GM04503 (cell line): ENCODE measurements at places on chromosomes 12 and 14.

GRCh38 chr12:4355156-4356040 lies 24.1 kb downstream of the FGF23 start:
- DNase-seq: no peak

DNA sequence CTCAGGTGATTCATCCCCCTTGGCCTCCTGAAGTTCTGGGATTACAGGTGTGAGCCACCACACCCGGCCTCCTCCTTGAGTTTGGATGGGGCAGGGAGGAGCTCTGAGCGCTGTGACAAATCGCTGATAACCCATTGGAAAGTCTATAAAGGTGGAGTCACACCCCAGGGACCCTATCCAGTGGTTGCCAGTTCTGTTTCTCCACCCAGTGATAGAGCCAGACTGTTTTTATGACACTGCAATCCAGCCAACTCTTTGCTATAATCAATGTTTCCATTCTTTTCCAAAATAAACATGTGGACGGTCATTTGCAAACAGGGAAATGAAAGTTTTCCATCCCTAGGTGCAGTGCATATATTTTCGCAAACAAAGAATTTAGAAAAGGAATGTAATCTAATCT lies 142.0 kb upstream of the PELI2 start:
- no peak for DNase-seq

GRCh38 chr12:110117956-110118685 lies 6.0 kb upstream of the IFT81 start:
- no peak for DNase-seq

- DNase-seq: no peak
Measured at GRCh38 chr14:104865081-104865630, at the start of gene CEP170B. Gene CEP170B (plus strand): TSS chr14:104865268. CDS start chr14:104868451, 3,183 bp downstream.

GRCh38 chr12:130354407-130354806 lies 16.7 kb downstream of the PIWIL1 start:
- DNase-seq: no peak

DNA sequence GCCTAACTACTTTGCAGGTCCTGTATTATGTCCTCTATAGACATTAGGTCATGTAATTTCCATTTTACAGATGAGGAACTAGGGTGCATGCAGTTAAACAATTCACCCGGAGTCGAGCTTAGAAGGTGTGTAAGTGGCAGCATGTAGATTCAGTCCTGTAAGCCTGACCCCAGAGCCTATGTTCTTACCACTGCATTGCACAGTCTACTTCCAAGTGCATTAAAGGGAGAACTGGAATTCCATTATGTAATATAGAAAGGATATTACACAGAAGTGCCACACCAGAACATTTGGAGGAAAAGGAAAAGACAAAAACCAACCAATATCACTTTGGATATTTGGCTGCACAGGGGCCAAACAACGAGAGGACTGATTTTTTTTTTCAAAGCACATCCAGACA lies 1.2 kb downstream of the GLT8D2 start:
- no peak for DNase-seq

DNA sequence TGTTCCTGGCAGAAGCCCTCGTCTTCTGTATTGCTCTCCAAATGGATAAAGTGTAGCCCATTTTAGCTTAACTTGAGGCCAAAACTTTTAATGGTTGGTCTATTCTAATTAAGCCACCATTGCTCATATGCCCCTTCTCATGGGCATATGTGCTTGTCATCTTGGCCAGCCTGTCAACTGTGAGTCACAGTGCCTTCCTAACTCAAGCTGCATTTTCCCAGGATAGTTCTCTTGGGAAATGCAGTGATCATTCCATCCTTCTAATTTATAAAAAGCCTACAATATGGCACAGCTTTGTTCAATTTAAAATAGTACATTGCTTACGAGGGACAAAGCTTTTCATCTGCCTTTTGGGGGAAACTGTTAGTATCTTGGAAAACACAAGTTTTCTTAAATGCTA lies 6.6 kb downstream of the PTHLH start:
- DNase-seq: no peak

DNA sequence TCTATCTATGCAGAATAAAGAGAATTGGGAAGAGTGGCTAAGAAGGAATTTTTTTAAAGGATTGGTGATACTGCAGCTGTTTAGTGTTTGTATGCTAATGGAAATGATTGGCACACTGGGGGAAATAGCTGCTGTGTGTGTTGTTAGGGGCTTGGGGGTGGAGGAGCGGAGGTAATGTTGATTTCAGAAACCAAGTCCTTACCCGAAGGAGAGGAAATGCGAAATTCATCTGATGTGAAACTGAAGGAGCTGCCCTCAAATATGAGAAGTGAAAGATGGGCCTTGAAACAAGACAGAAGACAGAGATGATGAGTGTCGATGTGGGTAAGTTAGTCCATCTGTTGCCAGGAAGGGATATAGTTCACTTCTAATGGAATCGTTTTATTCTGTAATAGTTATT lies 21.2 kb upstream of the RNASE12 start:
- no peak for DNase-seq

GRCh38 chr12:128707488-128707887 lies 116.3 kb downstream of the SLC15A4 start:
- no peak for DNase-seq

GRCh38 chr12:2347137-2347843 lies 294.5 kb downstream of the CACNA1C start:
- DNase-seq: no peak

DNA sequence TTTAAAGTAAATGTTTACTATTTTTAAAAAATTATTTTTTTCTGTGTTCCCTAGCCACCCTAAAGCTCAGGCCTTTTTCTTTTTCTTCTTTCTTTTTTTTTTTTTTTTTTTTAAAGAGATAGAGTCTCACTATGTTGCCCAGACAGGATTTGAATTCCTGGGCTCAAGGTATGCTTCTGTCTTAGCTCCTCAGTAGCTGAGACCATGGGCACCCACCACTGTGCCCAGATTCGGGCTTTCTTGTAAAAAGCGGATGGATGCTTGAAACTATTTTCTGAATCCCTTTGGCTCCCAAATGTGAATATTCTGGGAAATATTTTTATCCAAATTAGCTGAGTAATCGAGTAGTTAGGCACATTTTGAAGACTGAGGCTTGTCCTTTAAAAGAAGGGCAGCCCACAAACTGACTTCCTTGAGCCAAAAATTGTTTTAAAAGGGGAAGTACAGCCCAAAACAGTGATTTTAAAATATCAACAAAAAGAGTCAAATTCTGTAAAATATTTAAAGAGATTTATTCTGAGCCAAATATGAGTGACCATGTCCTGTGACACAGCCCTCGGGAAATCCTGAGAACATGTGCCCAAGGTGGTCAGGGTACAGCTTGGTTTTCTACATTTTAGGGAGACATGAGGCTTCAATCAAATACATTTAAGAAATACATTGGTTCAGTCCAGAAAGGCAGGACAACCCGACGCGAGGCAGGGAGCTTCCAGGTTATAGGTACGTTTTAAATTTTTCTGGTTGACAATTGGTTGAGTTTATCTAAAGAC lies 28.8 kb upstream of the HIGD1C start:
- no peak for DNase-seq

DNA sequence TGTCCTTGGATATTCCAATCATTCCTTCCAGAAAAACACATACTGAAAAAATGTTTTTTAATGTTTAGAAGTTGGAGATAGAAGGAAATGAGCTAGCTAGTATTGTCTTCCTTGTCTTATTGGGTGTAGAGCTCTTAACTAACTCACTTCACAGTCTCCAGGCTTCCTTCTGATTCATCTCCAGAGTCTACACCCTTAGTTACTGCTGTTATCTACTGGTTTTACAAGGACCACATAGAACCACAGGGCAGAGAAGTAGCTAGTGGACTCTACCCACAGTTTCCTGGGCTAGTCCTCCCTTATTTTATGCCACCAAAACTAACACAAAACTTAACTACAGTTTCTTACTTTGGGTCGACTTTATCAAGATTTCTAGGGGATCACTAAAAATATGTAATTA lies 31.0 kb upstream of the DHRS4 start:
- DNase-seq: no peak

DNA sequence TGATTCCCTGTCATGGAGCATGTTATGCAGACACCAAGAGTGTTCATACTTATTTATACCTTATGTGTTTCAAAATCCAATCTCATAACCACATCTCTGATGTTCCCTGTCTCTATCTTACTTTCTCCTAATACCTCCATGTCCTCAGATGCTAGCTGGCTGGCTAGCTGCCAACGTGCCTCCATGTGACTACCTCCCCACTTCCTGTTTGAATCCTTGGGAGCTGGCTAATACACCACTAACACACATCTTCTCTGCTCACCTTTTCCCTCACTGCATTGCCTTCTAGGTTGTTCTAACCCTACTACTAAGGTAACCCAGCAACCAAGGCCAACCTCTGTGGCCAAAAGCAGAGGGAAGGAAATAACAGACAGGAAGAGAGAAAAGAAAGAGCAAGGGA lies 27.3 kb downstream of the TTC5 start:
- no peak for DNase-seq

DNA sequence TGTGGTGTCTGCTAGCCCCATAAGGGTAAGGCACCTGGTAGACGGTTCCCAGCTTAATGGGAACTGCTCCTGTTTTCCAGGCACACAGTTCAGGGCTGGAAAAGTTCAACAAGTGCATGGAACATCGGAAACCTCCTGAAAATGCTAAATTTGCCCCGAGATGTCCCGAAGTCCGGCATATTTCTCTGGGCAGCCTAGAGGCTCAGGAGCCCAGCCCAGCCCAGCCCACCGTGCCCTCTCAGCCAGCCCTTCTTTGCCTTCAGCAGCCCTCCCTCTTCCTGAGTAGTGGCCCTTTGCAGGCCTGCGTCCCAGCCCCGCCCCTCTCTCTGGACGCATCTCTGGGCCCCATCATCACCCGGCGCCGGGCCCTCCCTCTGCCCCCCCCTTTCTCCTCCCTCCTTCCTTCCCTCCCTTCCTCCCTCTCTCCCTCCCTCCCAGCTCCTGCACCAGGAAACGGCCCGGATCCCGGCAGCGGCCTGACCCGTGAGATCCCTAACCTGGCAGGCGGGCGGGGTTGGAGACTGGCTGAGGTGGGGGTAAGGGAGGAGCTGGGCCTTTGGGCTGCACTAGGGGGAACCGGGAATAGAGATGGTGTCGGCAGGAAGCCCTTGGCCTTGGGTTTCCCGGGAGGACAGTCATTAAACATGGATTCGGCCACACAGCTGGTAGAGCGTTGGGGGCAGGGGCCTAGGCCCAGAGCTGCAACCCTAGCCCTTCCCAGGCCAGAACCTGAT lies at the start of gene BCL2L2:
TSS of gene BCL2L2 (plus strand) at position 422 of the 734 bp plus-strand sequence. CDS start 935 bp downstream, outside the sequence.
- no peak for DNase-seq

GRCh38 chr14:97626088-97626487 lies 828.9 kb downstream of the VRK1 start:
- DNase-seq: no peak

DNA sequence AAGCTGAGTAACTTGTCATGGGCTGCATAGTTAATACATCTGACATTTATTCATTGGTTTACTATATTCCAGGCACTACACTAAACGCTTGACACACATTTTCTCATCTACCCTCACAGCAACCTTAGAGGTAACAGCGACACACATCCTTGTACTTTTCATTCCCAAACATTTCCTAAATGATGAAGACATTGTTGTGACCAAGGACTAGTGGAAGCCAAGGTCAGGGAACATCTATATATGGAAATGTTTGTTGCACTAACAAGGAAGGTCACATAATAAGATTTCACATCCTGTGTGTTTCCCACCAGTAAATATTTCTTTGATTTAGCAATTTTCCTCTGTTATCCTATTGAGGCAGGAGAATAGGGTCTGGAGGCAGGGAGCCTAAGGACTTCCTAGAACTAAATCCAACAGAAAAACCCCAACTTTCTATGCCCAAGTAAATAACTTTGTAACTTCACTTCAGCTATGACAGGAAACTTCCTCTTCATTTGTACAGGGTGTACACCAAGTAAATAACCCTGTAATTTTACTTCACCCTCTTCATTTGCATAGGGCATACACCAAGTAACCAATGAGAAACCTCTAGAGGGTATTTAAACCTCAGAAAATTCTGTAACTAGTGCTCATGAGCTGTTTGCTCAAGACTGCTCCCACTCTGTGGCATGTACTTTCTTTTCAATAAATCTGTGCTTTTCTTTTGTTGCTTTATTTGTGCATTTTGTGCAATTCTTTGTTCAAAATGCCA lies 48.4 kb downstream of the ZNF641 start:
- no peak for DNase-seq

DNA sequence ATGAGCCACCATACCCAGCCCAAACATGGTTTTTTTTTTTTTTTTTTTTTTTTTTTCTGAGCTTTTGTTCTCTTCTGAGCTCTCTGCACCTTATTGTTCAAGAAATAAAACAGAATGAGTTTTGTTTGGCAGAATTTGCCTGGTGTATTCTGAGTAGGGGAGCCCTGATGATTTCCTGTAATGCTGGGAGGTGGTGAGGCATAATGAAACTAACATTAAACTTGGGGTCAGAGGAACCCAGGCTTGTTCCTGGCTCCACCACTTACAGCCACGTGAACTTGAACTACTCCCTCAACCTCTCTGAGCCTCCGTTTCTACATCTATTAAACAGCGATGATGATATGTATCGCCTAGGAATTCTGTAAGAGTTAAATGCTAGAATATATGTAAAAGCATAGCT lies 276.3 kb upstream of the CRY1 start:
- no peak for DNase-seq

DNA sequence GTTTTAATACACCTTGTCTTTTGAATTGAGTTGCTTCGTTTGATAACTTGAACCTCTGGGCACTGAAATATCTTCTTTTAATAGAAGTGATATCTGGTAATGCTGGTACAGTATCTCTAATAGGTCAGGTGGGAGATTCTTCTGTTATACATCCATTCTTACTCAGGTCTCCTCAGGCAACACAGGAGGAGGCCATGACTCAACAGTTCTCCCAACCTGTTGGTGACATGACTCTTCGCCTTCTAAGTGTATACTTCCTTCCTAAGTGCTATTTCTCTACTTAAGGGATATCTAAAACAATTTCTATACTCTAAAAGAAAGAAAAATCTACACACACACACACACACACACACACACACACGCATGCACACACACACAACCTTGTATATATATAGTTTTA lies 509.1 kb downstream of the PCNX1 start:
- no peak for DNase-seq

DNA sequence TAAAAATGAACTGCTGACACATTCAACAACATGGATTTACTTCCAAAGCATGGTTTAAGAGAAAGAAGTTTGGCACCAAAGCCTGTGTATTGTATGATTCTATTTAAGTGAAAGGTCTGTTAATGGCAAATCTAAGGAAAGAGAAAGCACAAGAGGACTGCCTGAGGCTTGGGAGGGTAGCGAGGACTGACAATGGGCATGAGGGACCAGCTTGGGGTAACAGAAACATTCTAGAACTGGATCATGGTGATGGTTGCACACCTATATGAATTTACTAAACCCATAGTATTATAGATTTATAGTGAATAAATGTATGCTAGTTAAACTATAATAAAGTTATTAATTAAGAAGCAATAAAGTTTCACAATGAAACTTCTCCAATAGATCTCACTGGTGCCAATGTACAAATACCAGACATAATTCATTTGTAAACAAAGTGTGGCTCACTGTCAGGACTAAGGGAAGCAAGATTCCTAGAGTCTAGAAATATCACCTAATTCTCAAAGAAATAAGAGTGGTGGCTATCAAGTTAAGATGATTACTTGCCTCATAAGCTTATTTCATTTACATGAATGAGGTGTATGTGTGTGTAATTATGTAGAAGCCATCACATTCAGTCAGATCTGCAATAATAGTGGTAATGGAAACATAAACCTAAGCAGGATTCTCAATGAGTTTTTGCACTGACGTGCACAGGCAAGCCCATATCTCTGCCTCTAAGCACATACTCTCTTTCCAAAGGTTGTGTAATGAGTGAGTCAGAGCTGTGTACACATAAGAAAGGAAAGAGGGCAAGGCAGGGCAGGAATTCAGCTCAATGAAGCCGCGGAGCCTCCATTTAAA lies 353.4 kb downstream of the KCNH5 start:
- peak; percentile 64 for DNase-seq
